8988T (cell line): ENCODE measurements at places on chromosomes 12 and 14.

- DNase-seq: peak; percentile 97
Observed at GRCh38 chr12:124392271-124392666, 97.4 kb downstream of the RFLNA start.

- no peak for DNase-seq
Observed at GRCh38 chr12:40663781-40664180, 28.5 kb upstream of the CNTN1 start.

- DNase-seq: no peak
Observed at GRCh38 chr12:93667672-93668071, 9.5 kb upstream of the CRADD start.

DNA sequence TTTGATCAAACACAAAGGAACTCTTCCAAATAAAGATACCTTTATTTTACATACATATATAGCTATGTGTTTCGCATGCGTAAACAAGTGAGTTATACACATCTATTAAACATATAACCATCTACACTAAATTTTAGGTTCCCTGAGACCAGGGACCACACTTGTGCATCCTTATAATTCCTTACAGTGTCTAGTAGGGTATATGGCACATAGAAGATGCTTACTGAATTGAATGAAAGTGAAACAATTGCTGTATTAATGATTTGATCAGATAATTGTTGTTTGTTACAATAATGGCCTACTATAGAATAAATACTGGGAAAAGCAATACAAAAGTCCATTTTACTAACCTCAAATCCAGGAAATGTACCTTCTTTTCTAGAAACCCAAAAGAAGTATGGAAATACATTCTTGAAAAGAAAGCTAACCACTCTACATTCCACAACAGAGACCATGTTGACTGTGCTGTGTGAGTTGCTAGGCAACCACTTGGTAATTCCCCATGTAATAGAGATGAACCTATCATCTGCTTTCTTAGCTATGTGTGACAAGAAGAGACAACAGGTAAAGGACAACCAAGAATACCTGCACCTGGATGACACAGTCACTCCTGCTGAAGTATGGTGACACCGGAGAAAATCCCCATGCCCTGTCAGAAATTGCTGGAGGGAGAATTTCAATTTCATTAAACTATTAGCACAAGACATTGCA is 11.9 kb upstream of the CIPC start:
- DNase-seq: no peak

- no peak for DNase-seq
Observed at GRCh38 chr12:122174155-122174845, at the start of gene IL31. TSS of gene IL31 (minus strand) at chr12:122174221. CDS start at chr12:122174172, 49 bp downstream.

DNA sequence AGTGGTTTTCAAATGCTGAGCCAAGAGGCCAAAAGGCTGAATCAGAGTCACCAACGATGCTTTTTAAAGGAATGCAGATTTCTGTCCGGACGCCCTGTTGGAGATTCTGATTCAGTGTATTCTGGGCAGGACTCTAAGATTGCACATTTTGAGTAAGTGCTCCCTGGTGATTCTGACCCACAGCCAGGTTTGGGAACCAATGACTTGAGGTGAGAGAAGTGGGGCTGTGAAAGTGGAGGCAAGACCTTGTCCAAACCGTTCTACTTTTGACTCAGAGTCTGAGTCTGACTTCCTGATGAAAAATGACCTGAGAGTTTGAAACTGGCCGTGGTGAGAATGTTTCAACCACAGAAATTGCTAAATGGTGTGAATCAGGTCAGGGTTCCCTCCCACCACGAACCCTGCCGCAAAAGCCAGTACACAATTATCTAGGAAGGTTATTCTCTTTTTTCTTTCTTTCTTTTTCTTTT is 90.2 kb downstream of the NTN4 start:
- DNase-seq: no peak

DNA sequence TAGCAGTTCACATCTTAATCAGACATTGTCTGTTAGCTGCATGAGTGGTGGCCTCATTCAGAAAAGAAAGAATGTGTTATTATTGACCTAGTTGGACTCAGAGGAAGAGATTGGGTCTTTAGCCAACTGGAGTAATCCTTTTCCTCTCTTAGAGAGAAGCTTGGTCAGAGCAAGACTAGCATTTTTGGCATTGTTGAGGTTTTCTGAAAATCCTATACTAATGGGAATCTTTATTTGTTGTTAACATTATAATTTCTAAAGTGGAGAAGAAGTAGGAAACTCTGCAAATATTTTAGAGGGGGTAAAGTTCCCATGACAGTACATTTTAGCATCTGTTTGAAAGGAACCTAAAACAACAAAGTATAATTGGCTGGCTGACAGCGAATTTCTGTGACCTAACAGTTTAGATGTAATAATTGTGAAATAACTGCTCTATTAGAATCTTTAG is 9.7 kb downstream of the TOX4 start:
- DNase-seq: no peak

- DNase-seq: no peak
Observed at GRCh38 chr12:96294831-96295230, 100.7 kb downstream of the ELK3 start.

DNA sequence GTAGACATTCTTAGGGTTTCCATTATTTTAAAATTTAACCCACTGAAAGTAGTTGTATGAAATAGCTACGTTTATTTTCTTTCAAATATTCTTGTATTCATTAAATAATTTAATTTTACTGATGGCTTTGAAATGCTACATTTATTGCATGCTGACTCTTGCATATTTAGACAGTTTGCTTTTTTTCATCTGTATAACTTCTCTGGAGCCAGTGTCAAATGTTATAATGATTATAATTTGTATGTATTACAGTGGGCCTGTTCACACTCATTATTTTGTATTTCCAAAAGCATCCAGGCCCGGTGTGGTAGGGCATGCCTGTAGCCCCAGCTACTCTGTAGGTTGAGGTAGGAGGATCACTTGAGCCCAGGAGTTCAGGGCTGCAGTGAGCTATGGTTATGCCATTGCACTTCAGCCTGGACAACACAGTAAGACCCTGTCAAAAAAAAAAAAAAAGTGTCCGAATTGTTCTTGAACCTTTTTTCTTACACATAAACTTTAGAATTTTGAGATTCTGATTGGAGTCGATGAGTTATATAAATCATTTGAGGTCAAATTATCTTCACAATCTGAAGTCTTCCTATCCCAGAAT is 905 bp downstream of the ZNF84 start:
- DNase-seq: no peak

DNA sequence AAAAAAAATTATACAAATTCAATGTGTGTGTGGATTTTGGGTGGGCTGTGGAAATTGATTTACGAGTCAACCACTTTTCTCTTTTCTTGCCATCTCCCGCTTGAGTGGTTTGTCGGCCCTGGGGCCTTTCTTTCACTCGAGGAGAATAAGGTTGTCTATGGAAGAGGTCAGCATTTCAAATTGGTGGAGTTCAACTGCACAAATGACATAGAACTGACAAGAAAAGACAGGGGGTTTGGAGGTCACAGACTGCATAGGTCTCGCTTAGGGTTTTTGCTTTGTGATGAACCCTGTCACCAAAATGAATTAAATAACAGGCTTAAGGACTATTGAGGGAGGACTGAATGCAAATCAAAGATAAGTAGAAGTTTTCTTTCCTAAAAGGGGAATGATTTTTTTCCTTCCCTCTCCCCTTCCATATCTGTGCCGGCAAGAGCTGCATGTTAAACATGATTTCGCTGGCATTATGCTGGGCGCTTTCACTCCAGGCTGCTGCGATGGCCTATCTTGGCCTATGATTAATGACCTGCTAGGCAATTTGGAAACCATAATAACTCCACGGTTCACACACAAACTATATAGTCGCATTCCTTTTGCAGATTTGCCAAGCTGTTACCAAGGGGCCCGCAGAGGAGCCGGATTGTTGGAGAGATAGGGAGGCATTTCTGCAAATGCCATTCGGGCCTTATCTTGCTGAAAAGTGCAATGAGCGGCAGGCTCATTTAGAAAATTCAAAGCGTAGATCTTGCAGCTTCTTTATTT is 20.7 kb downstream of the ASCL1 start:
- DNase-seq: no peak

DNA sequence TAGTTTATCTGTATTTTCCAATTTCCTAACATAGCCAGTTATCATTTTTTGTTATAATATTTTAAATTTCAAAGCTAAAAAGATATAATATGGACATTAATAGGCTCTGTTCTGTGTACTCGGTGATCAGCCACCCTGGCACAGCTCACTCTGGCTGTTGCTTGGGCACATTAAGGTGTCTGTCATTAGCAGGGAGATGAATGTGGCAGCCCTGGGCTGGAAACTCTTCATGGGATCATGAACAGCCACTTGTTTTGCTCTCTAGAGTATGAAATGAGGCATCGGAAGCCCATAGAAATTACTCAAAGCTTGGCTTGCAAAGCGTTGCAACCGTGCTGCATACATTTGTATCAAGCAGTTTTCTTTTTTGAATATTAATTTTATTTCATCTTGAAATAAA is 233.2 kb downstream of the DACT1 start:
- no peak for DNase-seq

DNA sequence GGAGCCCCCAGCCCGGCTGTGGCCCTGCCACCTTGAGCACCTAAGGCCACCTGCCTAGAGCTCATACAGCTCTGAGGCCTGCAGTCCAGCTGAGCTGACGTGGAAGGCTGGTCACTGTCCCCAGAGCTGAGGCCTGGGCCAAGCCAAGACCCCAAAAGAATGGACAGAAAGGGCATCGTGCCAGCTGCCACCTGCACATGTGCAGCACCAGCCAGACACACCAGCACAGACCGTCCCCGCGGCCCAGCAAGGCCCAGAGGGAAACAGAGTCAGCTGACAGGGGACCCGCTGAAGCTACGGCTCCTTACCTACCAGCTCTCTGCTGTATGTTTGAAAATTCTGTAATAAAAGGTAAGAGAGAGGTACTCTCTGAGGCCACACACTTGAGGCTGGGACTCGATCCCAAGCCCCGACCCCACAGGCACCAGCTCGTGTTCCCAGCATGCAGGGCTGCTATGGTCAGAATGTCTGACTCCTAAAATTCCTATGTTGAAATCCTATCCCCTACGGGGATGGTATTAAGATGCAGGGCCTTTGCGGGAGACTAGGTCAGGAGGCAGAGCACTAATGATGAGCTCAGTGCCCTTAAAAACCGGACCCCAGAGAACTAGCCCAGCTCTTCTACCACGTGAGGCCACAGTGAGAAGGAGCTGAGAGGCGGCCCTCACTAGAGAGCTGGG is 25.4 kb downstream of the BRF1 start:
- no peak for DNase-seq

DNA sequence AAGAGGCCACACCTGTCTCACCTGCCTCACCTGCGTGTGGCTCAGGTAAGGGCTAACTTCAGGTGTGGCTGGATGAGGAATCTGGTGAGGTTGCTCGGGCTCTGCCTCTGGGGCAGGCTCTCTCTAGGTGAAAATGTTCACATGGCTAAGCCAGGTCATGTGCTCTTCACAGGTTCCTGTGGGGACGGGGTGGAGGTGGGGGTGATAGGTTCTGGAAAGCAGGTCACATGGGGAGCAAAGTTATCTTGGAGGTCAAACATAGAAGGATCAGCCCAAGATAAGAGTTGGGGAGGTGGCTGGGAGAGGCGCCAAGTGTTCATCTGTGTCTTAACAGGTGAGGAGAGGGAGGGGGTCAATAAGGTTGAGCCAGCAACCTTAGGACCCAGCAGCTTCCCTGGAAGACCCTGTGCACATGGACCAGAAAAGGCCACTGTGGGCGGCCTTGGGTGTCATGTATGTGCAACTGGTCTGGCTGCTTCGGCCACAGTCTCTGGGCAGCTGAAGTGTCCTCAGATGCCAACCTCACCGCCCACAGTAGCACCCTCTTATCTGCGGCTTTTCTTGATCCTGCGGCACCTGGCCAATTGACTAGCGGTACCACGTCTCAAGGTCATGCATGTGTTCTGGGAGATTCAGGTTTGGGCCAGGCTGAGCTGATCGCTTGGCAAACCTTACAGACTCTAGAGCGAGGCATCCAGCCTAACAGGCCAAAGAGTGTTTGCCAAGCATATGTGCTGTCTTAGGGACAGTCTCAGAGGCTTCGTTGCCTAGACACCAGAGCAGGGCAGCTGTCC is 60.5 kb downstream of the CACNA1C start:
- DNase-seq: no peak

- no peak for DNase-seq
Observed at GRCh38 chr12:25372969-25373817, 122.5 kb upstream of the KRAS start.

DNA sequence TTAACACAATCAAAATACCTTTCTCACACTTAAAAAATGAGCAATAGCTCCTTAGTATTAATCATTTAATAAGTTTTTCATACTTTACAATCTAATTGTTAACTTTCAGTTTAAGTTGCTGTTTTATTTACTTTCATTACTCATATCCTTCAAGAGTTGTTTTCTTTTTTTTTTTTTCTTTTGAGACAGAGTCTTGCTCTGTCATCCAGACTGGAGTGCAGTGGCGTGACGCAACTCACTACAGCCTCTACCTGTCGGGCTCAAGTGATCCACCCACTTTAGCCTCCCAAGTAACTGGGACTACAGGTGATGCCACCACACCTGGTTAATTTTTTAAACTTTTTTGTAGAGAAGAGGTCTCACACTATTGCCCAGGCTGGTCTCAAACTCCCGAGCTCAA is 16.1 kb downstream of the ZBTB1 start:
- no peak for DNase-seq

DNA sequence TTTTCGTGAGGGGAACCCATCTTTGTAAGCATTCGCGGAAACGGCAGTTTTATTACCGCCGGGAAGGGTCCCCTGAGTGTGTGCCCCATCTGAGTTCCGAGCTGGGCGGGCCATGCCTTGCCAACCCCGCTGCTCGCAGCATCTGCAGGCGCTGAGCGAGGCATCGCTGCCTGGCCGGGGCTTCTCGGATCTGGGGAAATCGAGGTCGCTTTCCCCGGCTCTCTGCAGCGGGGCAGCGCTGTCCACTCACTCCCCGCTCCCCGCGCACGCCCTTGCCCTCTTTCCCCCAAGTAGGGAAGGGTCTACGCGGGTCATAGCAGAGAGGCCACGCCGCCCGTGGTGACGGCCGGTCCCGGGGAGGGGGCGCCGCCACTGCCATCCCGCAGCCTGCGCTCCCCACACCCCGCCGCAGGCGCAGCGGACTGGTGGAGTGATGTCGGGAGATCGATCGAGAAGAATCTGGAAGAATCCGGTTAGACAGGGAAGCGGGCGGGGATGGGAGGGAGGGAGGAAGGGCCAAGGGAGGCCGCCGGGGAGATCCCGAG is 507 bp upstream of the FKBP4 start:
- peak; percentile 37 for DNase-seq

DNA sequence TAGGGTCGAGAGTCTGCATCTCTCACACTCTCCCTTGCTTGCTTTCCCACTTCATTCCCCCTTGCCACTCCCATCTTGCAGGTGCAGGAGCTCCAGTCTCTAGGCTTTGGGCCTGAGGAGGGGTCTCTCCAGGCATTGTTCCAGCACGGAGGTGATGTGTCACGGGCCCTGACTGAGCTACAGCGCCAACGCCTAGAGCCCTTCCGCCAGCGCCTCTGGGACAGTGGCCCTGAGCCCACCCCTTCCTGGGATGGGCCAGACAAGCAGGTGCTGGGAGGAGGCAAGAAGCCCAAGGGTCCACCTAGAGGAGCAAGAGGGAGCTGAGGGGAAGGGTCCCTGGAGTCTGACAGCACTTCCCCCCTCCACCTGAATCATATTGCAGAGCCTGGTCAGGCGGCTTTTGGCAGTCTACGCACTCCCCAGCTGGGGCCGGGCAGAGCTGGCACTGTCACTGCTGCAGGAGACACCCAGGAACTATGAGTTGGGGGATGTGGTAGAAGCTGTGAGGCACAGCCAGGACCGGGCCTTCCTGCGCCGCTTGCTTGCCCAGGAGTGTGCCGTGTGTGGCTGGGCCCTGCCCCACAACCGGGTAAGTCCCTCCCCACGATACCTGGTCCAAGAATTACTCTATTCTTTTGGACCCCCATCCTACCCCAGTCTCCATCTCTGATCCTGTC is 4.2 kb downstream of the RNF31 start:
- no peak for DNase-seq
